ENCODE measurements at places on chromosomes 12 and 14.

DNA sequence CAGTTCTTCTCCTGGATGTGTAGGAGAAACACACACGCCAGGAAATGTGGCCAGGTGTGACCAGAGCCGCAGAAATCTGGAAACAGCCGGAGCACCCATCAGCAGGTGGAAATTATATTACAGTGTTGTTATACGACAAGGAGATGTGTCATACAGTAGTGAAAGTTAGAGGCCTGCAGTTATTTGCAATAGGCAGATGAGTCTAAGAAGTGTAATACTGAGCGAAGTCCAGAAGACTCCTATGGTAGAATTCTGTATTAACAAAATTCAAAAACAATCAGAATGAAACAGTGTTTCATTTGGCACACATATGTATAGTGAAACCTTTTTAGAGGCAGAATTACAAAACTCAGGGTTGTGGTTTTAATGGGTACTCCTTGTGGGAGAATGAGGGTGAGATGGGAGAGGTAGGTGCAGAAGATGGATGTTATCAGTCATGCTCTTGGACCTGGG is 39.3 kb upstream of the AMN start:
- DNase-seq = no peak

- no peak for DNase-seq
Measured at GRCh38 chr12:25723336-25723735, 170.3 kb upstream of the LMNTD1 start.

- DNase-seq = no peak
Measured at GRCh38 chr12:42511656-42512055, 77.9 kb downstream of the PRICKLE1 start.

- no peak for DNase-seq
Measured at GRCh38 chr12:56339158-56339422, 406 bp downstream of the IL23A start.

DNA sequence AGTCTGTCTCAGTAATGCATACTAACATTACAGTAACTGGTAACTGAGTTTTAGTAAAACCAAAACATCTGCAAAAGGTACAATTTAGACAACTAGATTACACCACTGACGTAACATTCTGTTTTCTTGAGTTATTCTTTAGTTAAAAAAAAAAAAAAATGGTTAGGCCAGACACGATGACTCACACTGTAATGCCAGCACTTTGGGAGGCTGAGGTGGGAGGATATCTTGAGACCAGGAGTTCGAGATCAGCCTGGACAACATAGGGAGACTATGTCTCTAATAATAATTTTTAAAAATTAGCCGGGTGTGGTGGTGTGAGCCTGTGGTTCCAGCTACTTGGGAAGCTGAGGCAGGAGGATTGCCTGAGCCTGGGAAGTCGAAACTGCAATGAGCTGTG is 34.1 kb downstream of the AP5M1 start:
- DNase-seq = no peak

GRCh38 chr14:37583358-37584210 is 11.5 kb downstream of the FOXA1 start:
- no peak for DNase-seq

DNA sequence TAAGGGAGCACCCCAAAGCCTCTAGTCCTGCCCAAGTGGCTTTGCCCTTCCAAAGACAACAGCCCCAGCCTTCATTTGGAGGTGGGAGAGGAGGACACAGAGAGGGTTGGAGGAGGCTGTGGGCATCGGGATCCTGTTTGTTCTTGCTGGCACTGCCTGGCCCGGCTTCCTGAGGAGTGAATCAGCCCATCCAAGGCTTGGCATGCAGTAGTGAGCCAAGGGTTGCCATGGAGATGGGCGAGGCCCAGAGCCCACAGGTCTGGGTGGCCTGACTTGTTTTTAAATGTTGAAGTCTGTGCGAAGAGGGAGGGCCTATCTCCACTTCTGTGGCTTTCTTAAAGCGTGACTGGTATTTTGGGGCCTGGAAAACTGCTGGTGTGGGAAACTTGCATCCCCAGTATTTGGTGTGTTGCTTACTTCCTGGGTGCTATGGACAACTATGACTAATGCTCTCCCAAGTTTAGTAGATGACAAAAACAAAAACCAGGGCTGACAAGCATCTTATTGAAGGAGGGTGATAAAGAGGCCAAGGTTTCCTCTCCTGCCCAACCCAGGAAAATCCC is 15.8 kb downstream of the CD9 start:
- no peak for DNase-seq

- no peak for DNase-seq
Measured at GRCh38 chr12:3842517-3842916, 30.7 kb downstream of the PARP11 start.

DNA sequence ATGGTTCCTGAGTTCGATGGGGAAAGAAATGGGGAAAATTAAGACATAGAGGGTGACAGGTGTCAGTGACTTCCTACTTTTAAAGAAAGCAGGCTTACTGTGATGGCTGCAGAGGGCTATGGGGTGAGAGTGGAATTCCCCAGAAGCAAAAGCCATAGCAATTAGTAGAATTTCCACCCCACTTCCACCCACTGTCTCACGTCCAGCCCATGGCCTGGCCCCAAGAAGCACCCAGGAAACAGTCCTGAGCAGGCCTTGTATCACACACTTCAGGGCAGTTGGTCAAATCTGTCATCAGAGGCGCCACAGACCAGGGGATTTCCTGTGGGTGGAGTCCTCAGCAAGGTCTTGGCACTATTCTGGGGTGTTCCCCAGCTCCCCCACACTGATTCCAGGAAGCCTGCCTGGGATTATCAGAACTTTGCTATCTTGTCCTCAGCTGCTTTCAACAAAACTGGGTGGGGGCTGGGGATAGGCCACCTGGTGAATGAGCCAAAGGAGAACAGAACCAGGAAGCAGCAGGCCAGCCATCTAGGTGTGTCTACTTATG is 120.1 kb upstream of the CCND2 start:
- DNase-seq = peak; percentile 32

DNA sequence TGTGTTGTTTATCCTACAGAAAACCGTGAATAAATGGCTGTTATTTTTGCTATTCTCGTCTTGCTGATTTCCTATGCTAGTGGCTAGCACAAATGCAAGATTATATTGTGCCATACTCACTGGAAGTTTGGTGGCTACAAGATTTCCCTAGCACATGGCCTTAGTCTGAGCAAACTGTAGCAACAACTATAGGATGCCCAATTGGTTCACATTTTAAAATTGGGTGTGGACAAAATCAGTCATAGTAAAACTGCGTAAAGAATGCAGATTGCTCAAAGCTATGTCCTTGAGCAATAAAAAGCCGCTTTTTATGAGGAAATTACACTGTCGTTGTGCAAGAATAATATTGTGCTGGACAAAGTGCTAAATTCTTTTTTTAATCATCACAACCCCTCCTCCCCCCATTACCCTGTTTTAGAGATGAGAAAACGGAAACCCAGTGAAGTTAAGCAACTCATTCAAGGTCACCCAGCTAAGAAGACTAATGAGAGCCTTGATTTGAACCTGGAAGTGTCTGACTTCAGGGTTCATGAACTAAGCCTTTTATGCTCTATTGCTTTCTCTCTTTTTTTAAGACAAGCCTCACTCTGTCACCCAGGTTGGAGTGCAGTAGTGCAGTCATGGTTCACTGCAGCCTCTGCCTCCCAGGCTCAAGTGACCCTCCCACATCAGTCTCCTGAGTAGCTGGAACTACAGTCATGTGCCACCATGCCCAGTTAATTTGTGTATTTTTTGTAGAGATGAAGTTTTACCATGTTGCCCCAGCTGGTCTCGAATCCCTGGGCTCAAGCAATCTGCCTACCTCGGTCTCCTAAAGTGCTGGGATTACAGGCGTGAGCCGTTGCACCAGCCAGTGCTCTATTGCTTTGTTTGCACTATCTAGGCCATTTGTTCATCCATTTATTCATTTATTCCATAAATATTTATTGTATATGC is 73.6 kb downstream of the SRGAP1 start:
- DNase-seq = no peak

- DNase-seq = no peak
Measured at GRCh38 chr14:54538055-54538454, 28.3 kb downstream of the CGRRF1 start.

- no peak for DNase-seq
Measured at GRCh38 chr14:51087031-51087441, 7.9 kb downstream of the TRIM9 start.

GRCh38 chr14:100836941-100837804 is 11.3 kb downstream of the MEG3 start:
- no peak for DNase-seq

GRCh38 chr12:13849456-13849855 is 131.9 kb downstream of the GRIN2B start:
- no peak for DNase-seq

DNA sequence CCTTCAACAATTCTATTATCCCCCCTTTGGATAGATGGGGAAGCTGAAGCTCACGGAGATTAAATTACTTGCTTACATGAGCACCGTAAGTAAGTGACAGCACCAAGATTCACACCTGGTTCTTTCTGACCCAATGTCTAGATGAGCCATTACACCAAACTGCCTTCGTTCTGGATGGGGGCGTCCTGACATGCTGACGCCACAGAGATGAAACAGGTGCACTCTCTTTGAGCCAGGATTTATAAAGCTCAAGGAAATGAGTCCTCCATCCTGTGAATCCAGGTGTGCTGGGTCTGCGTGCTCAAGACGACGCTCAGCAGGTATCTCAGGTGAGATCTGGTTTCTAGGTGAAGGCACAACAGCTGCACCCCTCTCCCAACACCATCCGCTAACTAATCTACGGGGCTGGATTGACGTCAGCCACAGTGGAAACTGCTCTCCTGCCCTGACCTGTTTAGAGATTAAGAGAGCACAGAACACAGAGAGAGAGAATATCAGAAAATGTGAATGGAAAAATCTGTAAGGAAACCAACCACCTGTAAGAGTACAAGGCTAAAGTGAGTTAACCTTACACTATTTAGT is 61.6 kb downstream of the KSR2 start:
- DNase-seq = no peak

- DNase-seq = no peak
Measured at GRCh38 chr12:130642856-130643255, 73.2 kb downstream of the RIMBP2 start.

DNA sequence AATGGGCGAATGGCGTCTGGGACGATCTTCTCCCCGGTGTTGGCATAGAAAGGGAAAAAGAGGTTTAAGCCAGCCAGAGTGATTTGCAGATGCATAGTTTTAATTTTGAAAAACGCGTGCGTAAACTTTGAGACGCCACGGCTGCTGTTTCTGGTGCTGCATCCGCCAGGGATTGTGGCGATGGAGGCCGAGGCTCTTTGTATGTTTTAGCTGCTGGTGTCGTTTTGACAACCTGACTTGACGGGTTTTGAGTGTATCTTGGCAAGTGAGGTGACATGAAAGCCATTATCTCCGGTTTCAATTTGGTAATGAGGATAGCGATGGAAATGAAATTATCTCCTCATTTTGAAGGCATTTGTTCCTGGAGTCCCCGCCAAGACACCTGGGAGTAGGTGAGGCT is 1.6 kb downstream of the PTGDR start:
- no peak for DNase-seq

DNA sequence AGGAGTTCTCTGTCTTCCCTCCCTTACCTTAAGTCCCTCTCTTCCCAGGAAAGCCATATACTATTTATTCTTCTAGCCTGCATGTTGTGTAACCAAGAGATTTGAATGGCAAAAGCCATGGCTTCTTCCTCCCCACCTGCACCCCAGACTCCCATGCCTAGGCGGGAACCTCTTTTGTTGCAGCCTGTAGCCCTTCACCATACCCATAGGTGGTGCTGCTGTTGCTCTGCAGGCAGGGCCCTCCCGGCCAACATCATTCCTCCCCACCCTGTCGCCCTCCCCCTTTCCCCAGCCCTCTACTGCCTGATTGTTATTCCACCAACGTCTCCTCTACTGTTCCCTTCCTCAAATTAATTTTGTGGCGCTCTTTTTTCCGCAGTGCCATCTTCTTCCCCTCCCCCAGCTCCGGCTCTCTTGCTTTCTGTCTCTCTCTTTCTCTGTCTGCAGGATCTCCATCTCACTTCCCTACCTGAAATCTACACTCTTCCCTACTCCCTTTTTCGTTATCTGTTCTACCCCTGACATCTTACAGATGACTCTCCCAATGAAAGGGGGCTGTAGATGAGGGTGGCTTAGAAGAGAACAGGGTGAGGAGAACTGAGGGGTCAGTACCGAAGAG is 13.8 kb downstream of the NGDN start:
- DNase-seq = no peak

GRCh38 chr14:59632381-59632780 is 55.8 kb upstream of the CCDC175 start:
- DNase-seq = no peak

DNA sequence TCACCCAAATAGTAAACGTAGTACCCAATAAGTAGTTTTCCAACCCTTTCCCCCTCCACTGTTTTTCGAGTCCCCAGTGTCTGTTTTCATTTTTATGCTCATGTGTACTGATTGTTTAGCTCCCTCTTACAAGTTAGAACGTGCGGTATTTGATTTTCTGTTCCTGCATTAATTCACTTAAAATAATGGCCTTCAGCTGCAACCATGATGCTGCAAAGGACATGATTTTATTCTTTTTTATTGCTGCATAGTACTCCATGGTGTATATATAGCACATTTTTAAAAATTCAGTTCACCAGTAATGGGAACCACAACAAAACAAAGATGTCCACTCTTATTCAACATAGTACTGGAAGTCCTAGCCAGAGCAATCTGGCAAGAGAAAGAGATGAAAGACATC is 72.8 kb downstream of the DUSP6 start:
- no peak for DNase-seq

DNA sequence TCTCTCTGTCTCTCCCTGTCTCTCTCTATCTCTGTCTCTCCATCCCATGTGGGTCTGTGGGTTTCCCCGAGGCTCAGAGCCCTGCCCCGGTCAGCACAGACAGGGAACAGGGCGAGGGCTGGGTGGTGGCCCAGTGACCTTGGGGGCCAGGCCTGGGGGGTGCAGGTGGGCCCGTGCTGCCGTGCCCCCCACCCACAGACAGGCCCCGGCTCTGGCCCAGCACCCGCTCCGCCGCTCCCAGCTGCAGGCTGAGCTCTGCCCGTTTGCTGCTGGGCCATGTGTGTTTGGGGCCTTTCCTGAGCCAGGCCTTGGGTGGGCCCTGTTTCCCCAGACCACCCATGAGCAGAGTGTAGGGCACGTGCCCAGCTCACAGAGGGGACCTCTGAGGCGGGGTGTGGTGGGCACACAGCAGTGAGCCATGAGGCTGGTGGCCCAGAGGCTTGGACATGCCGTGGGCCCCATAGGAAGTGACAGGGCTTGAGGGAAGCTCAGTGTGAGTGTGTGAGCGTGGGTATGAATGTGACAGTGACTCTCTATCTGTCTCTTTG is 51.0 kb downstream of the TMEM121 start:
- no peak for DNase-seq

All from stimulated activated CD8-positive, alpha-beta memory T cell treated with anti-CD3 and anti-CD28 coated beads, Interleukin-12 subunit alpha, Interleukin-12 subunit beta, amount 100 ng/mL, for 4 hours (primary cell).